ENCODE measurements at places on chromosomes 4 and X. TPM values are rescaled to one million over a fixed set of nuclear protein-coding genes. Genes with fewer than 3 reads are reported as not detected.
A peak's percentile ranks its signal among the peaks of the same experiment; 100 is the strongest.

The TRIM75 gene
- total RNA-seq: not detected

The RAB33B gene
- total RNA-seq: 7.9 TPM

The RNF4 gene
- total RNA-seq: 79.6 TPM

The BEND2 gene
- total RNA-seq: not detected

The GSPT2 gene
- total RNA-seq: 13.5 TPM

The WDR19 gene
- total RNA-seq: 7.1 TPM

The HTRA3 gene
- total RNA-seq: 4.6 TPM

The ZFP42 gene
- 174 TPM for total RNA-seq

The RAB39B gene
- 3.6 TPM for total RNA-seq

The IL2 gene
- total RNA-seq: not detected

The ADGRG2 gene
- total RNA-seq: 7.8 TPM

DNA sequence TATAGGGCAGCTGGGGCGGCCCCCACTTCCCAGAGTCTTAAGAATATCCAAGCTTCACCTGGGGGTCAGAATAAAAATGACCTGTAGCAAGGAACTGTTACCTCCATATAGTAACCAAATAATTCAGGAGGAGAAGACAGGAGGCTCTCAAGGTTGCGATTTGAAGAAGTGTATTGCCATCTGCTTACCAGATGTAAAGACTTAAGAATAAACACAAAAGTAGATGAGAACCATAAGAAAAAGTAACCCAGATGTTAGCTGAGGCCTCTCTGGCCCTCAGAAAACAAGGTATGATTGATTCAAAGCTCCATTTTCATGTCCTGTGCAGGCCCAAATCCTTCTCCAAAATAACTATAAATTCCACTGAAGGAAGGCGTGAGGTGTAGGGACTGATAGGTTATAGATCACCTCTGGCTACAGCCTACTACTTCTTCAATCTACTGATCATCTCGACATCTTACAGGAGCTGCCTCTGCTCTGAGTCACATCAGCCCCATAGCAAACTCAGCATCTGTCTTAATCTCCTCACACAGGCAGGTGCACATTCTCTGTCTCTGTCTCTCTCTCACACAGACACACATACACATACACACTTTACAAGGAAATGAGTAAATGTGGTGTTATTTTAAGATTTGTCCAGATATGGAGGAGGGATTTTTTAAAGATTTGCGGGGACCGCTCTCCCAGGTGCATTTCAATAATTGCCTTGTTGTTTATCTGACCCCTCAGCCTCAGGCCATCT is 193.9 kb upstream of the EDNRA start:
- DNase-seq: no peak

- no peak for DNase-seq
Measured at GRCh38 chr4:89753601-89754066, 83.3 kb downstream of the SNCA start.

DNA sequence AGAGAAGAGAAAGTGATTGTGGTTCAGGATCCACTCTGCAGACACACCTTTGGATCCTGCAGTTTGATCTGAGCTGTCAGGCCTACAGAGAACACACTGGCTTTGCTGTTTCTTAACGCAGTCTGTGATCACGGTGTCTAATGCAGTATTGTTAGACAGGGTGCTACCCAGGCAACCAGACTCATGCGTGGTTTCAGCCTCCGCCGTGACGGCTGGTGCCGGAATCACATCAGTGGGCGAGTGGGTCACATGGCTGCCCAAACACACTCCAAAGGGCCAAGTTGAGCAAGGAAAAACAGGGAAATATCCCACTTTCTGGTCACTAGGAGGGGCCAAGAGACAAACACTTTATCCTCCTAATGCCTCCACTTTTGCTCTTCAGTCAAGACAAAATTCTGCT is 27.5 kb downstream of the CCDC149 start:
- DNase-seq: no peak

DNA sequence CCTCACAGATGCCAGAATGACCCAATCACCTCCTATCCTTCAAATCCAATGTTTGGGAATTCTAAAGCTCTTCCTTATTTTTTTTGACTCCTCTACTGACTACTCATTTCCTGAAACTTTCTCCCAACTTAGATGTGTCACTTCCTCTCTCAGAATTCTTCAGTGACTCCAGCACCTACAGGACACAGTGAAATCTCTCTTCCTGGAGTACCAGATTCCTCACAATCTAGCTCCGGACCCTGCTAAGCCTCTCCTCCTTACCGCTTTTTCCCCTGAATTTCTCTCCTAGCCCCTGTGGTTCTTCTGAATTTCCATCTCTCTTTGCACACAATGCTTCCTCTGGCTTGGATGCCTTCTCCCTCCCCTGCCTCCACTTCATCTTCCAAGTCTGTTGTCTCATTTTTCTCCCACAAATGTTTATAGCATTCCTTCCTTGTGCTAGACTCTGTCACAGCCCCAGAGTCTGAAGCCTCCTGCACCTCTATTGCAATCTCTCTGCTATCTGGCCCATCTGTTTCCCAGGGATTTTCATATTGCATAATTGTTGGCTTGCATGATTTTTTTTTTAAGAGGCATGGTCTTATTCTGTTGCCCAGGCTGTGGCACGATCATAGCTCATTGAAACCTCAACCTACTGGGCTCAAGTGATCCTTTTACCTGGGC is 80.1 kb downstream of the ANAPC4 start:
- no peak for DNase-seq

DNA sequence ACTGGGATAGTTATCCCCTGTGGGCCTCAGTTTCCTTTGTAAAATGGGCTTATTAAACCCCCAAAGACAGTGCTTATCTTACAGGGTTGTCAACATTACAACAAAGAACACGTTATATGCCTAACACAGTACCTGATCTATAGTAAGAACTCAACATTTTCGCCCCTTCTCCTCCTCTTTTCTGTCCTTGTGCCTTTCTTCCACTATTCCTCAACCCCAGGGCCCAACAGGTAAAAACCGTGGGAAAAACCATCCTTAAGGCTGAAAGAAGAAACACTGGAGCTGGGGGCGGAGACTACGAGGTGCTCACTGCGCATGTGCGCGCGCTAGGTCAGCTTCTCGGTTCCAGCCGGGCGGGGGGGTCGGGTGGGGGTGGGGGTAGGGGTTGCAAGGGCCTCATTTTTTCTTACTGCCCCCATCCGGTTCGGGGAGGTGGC is 426 bp upstream of the XIAP start:
- DNase-seq: no peak

DNA sequence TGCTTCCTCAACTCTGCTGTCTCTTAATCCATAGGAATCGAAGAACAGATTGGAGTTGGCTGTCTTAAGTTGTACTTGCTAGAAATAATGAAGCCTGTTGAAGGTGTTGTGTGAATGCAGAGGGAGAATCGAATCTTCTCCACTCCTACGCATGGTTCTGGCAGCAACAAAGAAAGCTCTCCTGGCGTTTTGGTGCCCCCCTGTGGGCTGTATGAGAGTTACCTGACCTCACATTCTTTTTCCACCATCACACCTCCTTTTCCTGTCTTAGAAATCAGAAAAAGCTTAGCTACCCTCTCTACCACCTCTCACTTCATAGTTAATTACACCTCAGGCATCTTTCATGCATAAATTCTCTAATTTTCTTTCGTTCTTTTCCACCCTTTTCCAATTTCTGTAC is 16.3 kb downstream of the KLF8 start:
- DNase-seq: peak; percentile 44

GRCh38 chr4:25702848-25703247 is 47.2 kb downstream of the SLC34A2 start:
- DNase-seq: no peak

DNA sequence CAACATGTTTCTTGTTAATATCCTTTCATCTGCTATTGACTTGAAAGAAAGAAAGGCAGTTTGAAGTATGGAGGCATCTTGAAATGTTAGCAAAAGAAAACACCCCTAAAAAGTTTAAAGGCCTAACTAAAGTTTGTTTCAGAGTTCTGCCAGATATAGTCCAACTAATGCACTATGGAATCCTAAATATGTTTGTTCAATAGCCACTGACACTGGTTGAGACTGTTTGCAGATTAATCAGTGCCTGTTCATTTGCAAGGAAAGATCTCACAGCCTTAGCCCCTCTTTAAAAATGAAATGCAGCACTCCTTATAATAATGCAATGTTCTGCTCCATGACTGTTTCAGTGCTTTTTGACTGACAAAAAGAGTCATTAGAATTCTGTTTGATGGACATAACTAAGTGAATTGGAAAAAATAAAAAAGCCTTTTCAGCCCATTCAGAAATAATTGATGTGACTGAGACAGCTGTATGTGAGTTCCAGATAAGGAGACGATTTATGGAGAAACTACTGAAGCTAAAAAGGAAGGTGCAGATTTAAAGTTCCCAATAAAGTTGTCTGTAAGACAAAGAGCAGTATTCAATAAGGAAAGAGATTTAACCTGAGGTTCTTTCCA is 192.0 kb downstream of the PCDH7 start:
- DNase-seq: no peak

DNA sequence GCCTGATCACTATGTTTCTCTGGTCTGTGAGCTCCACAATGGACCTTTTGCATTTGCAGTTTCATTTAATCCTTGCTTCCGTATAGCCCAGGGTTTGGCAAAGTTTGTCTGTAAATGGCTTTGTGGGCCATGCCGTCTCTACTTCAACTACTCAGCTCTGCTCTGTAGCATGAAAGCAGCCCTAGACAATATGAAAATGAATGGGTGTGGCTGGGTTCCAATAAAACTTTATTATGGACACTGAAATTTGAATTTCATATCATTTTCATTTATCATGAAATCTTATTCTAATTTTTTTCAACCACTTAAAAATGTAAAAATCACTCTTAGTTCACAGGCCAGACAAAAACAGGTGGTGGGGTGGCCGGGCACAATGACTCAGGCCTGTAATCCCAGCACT is 41.5 kb downstream of the ACE2 start:
- DNase-seq: no peak

GRCh38 chrX:134600714-134601113 is 57.6 kb downstream of the PLAC1 start:
- DNase-seq: no peak

- DNase-seq: no peak
Measured at GRCh38 chr4:101792056-101792590, 1.6 kb downstream of the BANK1 start.

- no peak for DNase-seq
Measured at GRCh38 chrX:111634823-111635729, 45.9 kb upstream of the ALG13 start.

DNA sequence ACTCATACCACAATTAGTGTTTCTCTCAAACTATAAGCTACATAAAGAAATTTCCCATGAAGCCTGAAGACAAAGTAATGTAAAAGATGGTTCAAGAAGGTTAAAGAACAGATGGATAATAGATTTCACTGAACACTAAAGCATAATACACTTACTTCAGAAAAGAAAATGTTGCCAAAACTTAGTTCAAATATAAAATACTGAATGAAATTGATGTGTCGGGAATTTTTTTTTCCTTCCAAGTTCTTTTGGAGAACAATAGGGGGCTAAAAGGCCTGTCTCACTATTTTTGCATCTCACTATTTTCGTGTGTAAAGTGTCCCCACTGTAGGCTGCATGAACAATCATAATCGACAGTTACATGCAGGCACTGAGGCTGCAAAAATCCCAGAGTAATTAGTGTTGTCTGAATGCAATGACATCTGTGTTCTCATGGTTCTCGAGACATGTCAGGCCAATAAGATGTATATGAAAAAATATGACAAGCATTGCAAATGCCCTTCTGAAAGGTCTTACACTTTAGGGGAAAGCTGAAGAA is 11.9 kb upstream of the MAB21L2 start:
- DNase-seq: no peak

DNA sequence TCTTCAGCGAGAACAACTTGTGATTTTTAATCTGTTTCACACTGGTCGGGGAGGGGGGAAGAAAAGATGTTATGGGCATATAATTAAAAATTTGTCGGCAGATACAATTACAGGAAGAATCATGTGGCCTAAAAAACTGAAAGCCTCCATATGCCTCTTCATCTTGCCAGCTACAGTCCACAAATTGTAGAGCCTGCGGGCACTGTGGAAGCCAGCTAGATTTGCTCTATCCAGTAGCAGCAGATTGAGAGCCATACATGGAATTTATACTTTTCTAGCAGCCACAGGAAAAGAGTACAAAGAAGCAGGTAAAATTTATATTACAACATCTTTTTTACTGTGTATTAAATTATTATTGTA is 147.3 kb downstream of the TBL1X start:
- no peak for DNase-seq

- no peak for DNase-seq
Measured at GRCh38 chr4:110514889-110515479, 39.0 kb downstream of the ENPEP start.

DNA sequence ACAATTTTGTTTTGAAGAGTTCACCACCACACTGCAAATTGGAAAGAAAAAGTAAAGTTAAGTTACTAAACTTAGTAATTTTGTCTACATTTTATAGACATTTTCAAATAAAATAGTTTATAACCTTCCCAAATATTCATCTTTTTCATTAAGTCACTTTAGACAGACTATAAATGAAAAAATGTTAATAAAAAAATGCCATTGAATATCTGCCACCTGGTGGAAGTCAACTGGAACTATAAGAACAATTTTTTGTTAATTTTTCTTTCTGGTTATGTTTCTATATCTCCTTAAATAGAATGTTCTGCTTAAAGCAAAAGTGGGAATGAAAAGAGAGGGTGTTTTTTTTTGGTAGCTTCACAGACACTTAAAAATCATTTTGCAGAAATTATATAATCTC is 534.4 kb upstream of the PCDH10 start:
- DNase-seq: no peak

DNA sequence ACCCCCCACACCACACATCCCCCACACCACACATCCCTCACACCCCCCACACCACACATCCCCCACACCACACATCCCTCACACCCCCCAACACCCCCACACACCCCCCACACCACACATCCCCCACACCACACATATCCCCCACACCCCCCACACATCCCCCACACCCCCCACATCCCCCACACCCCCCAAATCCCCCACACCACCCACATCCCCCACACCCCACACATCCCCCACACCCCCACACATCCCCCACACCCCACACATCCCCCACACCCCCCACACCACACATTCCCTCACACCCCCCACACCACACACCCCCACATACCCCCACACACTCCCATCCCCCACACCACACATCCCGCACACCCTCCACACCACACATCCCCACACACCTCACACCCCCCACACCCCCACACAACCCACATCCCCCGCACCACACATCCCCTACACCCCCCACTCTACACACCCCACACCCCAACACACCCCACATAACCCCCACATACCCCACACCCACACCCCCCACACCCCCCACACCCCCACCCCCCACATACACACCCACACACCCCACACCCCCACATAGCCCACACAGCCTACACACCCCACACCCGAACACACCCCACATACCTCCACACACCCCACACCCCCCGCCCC is 172.9 kb downstream of the DCLK2 start:
- DNase-seq: peak; percentile 73

- DNase-seq: no peak
Measured at GRCh38 chrX:25204182-25204581, 188.4 kb upstream of the ARX start.

DNA sequence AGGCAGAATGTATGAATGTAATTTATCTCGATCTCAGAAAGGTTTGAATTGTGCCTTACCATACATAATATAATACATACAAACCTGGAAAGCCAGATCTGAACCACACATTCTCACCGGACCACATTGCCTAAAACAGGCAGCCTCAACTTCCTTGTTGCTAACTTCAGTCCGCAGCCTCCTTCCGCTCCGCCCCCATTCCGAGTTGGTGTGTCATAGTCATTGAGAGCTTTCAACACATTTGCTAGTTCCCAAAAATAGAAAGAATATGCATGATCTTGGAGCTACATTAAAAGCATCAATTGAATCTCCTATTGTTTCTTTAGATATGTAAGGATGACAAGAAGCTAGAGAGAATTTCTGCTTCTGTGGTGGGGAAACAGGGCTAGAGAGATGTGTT is 127.2 kb downstream of the ARHGEF9 start:
- DNase-seq: no peak

- DNase-seq: no peak
Measured at GRCh38 chrX:72271091-72271788, 5.8 kb downstream of the RPS4X start.

All from H7 (cell line).